ENCODE measurements at places on chromosomes 11 and 22.

DNA sequence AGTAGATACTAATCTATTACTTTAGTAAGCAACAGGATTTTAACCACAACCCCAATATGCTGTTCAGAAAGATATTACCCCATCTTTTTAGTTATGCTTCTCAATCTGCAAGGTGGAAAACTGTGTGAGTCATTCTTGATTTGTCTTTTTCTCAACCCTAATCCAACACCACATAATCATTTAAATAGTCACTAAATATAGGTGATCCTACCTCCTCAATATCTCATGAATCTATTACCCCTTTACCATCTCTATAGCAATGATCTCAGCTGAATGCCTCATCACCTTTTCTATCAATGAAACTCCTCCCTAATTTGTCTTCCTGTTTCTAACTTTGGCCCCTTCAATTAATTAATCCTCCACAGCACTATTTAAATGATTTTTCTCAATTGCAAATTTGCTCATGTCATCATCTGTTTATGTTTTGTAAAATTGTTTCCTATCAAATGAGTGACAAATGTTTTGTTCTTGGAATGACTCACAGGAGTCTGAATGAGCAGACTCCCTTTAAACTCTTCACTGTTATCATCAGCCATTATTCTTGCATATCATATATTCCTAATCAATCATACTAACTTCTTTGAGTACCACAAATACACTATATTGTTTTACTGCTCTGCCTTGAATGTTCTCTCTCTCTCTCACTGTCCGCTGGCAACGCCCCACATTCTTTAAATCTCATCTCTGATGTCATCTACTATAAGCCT lies 26.1 kb downstream of the SNX19 start:
- no peak for DNase-seq

DNA sequence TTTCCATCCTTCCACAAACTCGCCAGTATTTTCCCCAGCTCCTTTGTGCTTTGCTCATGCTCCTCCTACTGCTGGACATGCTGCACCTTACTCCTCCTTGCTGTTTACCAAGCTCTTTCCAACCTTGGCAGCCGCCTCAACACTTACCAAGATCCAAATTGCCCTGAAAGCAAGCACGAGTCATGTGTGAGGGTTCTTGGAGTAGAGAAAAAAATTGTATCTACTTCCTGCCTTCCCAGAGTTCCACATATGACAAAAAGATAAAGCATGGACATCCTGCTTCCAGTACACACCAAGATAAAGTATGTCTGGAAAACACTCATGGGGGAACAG lies 767.5 kb downstream of the NTM start:
- no peak for DNase-seq

DNA sequence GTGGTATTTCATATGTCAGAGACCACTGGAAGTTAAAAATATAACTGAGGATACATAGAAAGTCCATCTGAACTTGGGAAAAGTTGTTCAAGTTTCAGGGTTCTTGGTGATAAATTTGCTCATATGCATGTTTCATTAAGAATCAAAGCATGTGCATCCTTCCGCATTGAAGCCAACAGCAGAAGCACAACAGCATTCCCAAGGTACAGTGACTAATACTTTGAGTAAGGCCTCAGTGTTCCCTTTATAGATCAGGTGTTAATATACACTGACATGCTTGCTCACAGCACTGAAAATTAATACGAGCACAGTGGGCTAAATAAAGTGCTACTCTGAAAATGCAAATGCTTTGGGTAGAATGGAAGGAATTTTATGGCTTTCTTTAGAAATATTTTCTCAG lies 691.1 kb downstream of the METTL15 start:
- no peak for DNase-seq

DNA sequence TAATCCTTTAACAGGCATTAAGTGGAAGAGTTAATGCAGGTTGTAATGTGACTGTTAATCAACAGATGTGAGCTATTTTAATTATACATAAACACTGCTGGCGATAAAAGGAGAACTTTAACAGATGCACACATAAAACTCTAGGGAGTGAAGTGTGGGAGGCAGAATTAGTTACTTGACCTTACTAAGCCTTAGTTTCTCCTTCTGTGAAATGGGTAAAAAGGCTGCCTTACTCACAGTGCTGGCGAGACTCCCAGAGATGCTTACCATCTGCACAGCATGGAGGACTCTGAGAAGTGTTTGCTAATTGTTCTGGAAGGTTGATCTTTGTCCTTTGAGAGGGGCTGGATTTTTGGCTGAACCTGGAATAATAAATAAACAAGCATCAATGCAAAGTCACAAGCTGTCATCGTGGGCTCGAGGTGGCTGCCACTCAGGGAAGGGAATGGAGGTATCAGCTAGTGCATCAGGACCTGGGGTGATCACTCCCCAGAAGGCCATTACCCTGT lies 58.6 kb upstream of the MPEG1 start:
- no peak for DNase-seq

- no peak for DNase-seq
Observed at GRCh38 chr22:43740587-43741270, 71.4 kb downstream of the EFCAB6 start.

DNA sequence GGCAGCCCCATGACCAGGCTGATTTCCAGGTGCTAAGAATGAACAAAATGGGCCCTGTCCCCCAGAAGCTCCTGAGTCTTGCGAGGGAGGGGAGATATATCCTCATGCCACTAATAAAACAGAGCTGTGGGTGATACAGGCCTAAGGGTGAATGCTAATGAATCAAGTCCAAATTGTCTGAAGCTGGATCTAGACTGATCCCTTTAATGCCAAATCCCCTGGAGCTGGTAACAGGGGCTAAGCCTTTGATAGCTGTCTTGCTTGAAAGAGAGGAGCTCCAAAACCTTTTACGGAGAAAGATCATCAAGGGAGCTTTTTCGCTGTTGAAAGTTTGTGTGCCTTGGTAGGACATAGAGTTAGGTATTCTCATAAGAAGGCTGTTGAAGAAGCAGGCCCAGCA lies 79.7 kb downstream of the PPFIBP2 start:
- DNase-seq, result no peak

GRCh38 chr11:119210050-119210449 lies 3.9 kb downstream of the CBL start:
- DNase-seq, result no peak

DNA sequence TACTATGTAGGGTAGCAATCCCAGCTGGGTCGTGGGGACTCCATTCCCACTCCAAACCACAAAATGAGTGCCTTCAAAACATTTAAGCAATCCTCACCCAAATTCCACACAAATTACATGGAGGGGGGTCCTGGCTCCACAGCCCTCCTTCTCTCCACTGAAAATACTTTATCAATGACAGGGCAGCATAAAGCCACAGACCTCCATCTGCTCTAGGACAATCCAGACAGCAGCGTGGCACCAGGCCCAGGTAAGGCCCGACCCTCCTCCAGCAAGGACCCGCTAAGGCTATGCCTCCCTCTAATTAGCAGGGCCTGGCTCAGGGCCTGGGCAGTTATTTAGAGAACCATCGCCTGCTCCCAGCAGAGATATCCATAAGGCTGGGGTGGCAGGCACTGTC lies at the start of gene PANX3:
Gene PANX3 (plus strand): TSS at position 365 of the 400 bp plus-strand sequence. CDS start 129 bp downstream, outside the sequence.
- DNase-seq, result no peak

DNA sequence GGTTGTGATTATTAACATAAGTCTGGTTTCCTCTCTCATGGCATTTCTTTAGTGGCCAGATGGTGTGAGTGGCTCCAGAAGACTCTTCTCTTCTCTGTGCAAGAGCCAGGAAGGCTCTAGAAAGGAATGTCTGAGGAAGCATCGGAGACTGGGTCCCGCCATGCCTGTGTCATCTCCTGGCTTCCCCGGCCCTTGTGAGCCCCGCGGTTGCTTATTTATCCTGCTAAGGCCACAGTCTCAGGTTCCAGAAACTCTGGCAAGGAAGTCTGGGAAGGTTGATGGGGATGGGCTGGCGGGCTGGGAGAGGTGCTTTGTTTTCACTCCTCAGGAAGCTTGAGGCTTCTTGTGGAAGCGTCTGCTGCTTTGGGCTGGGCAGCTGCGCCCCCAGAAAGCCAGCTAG lies 18.9 kb downstream of the BCR start:
- no peak for DNase-seq

DNA sequence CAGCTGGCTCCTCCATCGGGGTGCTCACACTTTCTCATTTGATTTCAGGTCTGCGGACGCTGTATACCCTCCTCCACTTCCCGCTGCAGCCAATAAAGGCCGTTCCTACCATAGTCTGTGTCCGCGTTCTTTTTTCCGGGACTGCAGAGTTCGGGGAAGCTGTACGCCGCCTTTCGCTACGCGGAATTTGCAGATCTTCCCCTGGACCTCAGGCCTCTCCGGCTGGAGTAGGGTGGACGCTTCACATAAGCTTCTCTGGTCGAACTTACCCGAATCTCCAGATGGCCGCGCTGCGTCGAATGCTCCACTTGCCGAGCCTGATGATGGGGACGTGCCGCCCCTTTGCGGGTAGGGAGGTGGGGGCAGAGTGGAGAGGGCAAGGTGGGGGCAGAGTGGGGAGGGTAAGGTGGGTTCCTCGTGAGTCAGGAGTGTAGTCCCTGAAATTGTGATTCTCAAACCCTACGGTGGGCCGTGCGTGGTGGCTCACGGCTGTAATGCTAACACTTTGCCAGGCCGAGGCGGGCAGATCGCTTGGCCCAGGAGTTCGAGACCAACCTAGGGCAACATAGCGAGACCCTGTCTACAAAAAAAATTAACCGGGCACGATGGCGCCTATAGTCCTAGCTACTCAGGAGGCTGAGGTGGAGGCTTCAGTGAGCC lies 617 bp downstream of the CSKMT start:
- DNase-seq, result no peak

DNA sequence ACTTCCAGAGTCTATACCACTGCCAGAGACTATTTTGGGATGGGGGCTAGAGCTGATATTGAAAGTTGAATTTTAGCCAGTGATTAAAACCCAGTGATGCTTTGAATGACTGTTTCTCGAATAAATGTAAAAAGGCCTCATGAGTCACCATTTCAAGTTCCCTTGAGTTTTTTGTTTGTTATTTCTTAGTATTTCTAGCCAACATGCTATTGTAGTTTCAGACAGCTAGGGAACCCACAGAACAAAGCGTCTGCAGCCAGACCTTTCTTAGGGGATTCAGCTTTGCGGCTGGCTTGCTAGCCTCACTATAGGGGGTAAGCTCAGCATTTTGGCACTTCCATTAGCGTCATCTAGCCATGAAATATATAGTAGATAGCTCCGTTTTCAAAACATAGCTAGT lies 66.5 kb downstream of the DBX1 start:
- DNase-seq, result peak; percentile 50

GRCh38 chr11:96256215-96257011 lies 86.6 kb downstream of the MAML2 start:
- DNase-seq, result no peak

- DNase-seq, result no peak
Observed at GRCh38 chr11:125262830-125263218, 98.3 kb downstream of the PKNOX2 start.

- peak; percentile 82 for DNase-seq
Observed at GRCh38 chr11:12331239-12331874, 46.0 kb upstream of the PARVA start.

DNA sequence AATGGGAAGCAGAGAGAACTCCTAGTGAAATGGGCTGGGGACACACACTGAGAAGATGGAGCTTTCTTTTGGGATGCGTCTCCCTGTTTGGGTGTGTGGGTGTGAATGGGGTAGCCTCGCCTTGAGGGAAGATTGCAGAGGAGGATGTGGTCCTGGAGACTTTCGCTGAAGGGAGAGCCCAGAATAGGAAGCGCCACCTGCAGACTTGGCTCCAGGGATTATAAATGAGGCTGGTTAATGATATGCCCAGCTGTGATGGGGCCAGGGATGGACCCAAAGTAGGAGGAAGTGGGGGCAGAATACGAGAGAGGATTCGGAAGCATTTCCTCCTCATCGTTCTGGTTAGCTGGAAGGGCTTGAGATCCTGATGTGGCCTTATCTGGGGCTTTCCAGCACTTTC lies 13.7 kb downstream of the RELT start:
- no peak for DNase-seq

- DNase-seq, result no peak
Observed at GRCh38 chr11:87597725-87598124, 560.0 kb downstream of the TMEM135 start.

- peak; percentile 44 for DNase-seq
Observed at GRCh38 chr11:47980088-47980906, at the start of gene PTPRJ. PTPRJ (plus strand) TSS chr11:47980559; CDS start chr11:47980913, 354 bp downstream.

DNA sequence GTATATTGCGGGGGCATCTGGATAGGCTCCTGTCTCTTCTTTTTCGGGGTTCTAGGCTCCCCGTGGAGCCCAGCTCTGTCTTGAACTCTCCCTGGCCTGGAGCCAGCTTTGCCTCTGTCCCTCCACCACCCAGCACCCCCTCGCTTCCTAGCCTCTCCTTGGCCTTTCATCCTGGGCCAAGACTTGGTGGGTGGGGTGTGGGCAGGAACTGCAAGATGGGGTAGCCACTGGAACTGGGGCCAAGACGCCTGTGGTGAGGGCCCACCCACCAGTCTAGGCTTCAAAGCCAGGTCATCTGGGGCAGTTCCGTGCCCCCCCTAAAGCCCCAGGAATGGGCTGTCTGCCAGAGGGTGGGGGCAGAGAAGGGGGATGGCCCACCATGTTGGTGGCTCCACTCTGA lies 1.7 kb upstream of the CRYBB1 start:
- DNase-seq, result no peak

DNA sequence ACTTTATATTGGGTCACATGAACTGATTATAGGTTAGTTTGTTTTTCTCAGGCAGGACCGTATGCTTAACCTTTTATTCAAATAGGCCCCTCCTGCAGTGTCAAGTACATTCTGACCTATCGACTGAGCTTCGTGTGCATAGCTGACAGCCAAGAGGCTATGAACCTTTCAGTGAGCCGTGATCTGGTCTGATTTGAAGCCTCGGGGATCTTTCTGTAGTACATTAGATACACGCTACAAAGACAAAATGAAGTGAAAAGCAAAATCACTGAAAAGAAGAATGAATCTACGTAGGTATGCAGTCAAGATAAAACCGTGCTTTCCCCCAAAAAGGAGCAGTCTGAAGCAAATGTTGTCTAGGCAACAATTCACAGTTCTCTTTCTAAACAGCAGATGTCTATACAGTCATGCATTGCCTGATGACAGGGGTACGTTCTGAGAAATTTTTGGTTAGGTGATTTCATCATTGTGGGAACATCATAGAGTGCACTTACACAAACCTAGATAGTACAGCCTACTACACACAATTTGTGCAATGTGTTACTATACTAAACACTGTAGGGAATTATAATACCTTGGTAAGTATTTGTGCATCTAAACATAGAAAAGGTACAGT lies 18.1 kb downstream of the JHY start:
- DNase-seq, result no peak

DNA sequence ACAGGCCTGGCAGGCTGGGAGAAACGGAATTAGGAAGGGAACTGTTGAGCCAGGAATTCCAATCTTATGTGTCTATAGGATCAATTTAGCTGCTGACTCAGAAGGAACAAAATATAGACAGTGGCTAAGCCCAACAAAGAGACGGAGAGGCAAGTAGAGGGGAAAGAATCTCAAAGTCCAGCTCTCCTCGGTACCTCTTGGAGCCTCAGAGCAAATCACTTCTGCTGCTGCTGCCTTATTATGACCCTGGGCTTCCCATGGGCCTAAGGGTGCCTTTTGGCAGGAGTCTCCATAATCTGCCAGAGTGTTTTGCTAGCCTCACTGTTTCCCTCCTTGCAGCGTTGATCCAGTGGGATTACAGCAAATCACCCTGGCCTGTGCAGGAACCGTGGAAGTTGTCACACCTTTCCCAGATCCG lies 31.7 kb downstream of the PAX6 start:
- no peak for DNase-seq

- no peak for DNase-seq
Observed at GRCh38 chr22:26565181-26565580, 24.8 kb downstream of the TPST2 start.

Measured in SJSA1 (cell line).